ENCODE measurements at places on chromosomes 16 and 17.

DNA sequence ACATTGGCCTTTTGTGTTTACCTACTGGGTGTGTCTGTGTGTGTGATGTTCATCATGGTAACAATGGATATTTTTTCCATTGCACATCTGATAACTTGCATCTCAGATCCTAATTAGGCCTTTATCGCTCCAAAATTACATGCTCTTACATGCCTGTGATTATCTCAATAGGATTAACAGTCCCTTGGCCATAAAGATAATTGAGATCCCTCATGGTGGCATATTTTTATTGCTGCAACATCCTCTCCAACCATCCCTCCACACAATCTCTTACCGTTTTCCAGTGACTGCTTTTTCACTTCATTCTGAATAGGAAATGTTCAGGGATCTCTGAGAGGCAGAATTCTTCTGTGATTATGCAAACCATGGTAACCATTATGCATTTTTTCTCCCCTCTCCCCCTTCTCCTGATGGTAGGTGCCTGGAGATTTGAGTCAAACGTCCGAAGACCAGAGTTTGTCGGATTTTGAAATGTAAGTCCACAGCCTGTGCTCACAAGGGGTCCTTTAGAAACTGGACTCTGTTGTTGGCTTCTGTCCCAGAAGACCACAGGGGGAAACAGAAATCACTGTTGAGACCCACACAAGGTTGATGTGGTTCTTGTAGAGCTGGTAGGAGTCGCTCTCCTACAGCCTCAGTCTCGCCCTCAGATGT is 405.5 kb downstream of the CPPED1 start:
- no peak for DNase-seq

- no peak for DNase-seq
Observed at GRCh38 chr17:79581324-79581932, 29.4 kb downstream of the RBFOX3 start.

- no peak for DNase-seq
Observed at GRCh38 chr16:21260870-21261791, 17.0 kb downstream of the CRYM start.

DNA sequence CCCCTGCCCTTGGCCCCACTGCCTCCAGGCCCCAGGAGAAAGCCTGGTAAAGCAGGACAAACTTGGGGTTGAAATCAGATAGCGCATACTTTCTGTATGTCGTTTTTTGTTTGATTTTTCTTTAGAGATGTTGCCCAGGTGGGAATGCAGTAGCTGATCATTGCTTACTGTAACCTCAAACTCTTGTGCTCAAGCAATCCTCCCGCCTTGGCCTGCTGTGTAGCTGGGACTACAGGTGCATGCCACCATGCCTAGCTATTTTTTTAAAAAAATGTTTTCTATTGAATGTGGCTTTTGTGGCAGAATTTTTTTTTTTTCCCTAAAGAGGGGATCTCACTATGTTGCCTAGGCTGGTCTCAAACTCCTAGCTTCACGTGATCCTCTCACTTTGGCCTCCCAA is 11.1 kb upstream of the CCL5 start:
- DNase-seq = no peak

- no peak for DNase-seq
Observed at GRCh38 chr16:19098173-19098572, 15.6 kb upstream of the ITPRIPL2 start.

DNA sequence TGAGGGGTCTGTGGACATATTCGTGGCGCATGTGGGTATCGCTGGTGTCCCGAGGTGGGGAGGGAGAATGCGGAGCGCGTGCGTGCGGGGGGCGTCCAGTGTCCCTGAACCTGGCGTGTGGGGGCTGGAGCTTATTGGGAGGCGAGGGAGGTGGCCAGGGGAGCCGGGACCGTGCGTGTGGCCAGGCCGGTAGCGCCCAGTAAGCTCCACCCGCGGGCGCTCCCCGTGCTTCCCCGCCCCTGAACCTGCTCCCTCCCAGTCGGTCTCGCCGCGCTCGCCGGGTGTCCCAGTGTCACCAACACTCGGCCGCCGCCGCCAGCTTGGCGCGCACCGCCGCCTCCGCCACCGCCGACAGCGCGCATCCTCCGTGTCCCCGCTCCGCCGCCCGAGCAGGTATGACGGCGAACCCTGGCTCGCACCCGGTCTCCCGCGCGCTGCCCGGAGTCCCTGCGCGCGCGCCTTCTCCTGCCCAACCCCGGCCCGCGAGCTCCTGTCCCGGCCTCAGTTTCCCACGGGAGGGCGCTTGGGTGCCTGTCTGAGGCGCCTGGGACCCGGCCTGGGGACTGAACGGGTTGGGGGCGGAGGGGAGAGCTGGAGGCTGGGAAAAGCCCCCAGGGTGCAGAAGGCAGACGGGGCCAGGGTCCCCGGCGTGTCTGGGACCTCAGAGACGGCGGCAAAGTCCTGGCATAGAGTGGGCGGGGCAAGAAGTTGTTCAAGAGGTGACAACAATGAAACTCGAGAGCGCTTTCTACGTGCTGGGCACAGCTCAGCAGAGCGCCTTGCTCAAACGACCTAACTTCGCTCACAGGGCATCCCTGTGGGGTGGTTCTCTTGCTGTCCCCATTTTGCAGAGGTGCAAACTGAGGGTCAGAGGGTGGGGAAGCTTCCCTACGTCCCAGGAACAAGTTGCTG is at the start of gene SCNN1B:
SCNN1B (plus strand) TSS at position 258 of the 912 bp plus-strand sequence. CDS start 46,298 bp downstream, outside the sequence.
- peak; percentile 39 for DNase-seq

GRCh38 chr16:52912565-52913173 is 140.0 kb downstream of the CHD9NB start:
- DNase-seq = peak; percentile 58

DNA sequence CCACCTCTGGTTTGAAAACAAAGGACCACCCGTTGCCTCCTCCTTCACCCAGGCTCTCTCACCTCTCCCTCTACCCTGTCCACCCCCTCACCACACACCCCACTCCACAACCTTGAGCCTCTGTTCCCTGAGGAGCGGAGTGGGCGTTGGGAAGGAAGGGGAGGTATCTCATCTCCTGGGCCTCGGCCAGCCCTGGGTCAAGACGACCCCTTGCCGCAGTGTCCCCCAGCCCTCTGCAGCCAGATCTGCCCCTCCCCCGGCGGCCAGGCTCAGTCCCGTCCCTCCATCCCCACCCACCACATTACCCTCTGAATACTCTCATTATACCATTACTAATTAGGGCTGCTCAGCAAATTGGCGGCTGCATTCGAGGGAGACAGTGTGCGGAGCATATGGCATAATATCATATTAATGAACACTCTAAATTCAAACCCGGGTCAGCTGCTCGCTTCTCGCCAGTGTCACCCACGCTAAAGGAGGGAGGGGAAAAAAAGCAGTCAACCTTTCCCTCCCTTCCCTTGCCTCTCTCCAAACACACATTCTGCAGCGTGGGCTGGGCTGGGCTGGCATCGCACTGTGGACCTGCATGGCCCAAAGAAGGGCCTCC is 123.2 kb upstream of the LHX1 start:
- no peak for DNase-seq
